SW 1271 (cell line): ENCODE measurements at places on chromosomes 3 and 15.

GRCh38 chr15:35290301-35290721 lies 205.2 kb upstream of the NANOGP8 start:
- no peak for DNase-seq

DNA sequence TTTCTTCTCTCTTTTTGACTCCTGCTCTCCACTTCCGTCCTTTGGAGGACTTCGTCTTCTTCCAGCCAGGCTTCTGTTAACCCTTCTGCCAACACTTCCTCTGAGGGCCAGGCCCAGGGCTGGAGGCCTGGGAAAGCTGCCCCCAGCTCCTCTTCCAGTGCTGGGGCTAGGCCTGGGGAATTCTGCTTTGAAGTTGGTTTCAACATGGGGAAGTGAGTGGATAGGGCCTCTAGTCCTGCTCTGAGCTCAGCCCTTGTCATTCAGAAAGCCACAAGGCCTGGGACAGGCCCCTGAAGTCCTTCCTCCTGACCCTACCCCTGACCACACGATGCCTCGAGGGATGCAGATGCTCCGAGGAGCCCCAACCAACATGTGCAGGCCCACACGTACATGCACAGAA lies 53.9 kb upstream of the HERC1 start:
- no peak for DNase-seq

GRCh38 chr3:119541547-119541946 lies 17.9 kb downstream of the CD80 start:
- DNase-seq = no peak

DNA sequence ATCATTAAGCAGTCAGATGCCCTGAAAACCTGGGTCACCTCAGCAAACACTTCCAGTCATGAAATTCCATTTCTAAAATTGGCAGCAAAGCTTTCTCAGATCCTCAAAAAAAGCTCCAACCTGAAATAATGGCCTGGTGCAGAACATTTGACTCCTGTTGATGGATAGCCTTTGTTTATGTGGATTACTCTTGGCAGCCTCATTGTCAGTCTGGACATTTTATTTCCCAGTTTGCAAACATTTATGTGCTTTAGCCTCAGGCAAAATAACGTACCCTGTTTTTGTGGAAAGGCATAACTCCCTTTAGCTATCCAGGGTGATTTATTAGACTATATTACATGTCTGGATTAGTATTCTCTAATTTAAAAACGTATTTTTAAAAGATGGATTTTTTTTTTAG lies 53.9 kb downstream of the PXYLP1 start:
- DNase-seq = no peak

DNA sequence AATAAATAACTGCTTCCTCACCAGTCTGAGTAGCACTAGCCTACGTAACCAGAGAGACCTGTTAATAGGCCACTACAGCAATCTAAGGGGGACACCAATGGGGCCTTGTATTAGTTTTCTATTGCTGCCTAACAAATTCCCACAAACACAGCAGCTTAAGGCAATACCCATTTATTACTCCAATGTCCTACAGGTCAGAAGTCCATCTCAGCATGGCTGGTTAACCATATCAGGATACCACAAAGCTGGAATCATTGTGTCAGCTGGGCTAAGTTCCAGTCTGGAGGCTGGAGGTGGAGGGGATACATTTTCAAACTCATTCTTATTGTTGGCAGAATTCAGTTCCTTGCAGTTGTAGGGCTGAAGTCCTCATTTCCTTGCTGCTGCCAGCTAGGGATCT lies 331.9 kb downstream of the ULK4 start:
- DNase-seq = no peak

- no peak for DNase-seq
Measured at GRCh38 chr15:51667478-51667877, 13.8 kb upstream of the SCG3 start.

DNA sequence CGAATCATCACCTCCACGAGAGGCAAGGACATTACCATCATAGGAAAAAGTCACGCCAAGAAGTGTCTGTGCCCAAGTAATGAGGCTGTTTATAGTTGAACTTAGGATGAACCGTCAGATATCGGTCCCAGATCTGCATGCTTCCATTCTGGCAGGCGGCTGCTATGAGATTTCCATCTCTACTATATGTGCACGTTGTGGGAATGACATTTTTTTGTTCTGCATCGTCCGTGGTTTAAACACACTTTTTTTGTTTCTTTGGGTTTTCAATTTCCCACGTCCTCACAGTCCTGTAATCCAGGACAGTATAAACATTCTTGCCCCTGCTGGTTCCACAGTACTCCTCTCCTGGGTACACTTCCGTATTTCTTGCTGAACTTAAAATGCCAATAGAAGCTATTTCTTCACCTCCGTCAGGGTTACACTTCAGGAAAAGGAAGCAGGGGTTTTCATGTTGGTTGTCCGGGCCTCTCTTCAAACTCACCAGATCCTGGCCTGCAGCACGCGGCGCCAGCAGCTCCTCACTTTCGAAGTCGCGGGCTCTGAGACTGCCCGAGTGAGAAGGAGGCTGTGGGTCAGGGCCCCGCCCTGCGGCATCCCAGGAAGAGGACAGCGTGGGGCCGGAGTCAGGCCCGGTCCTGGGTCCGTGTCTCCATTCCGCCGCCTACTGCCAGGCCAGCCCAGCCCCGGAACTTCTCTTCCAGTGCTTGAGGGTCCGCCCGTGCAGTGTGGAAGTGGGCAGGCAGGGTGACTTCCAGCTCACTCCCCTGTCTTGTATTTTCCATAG lies 9.8 kb upstream of the TM4SF4 start:
- DNase-seq = no peak

DNA sequence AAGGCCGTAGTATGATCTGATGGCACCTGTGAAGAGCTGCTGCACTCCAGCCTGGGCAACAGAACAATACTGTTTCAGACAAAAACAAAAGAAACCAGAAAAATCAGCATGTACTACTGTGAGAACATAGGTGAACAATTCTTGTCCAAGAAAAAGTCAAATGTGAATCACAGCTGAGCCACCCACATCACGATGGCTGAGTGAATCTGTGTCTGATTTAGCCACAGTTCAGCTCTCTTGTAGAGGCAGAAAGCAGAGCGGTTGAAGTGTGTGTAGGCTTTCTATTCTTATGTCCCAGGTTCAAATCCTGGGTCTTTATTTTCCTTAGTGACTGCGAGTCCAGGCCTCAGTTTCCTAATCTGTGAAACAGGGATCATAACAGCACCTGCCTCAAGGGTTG lies 4.4 kb upstream of the FURIN start:
- DNase-seq = no peak

DNA sequence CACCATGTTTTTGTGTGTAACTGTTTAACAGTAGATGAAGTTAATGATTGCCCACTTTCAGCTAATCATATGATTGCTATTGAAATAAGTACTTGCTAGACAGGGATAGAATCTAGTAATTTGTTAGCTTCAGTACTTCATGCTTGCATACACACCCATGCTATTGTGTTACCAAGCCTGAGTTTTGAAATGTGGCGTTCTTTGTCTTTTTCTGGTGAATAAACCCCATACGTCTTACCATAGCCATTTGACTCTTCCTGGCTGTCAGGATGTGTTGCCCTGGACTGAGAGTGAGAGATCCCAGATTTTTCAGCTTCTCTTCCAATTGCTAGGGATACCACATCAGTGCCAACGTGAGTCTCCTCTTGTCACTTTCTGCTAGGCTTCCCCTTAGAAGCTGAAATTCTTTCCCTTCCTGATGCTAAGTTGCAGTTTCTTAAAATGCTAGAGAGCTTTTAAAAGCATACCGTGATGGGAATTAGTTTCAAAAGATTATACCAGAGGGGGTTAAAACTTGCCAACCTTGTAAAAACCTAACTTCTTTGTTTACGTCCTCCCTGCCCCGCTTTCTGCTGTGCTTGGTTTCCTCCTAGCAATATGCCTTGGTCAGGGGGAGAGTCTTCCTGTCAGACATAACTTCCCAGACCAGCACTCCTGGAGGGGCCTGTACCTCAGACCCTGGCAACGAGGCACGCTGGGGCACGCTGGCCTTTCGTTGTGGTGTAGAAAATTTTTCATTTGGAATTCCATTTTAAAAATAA lies 62.9 kb upstream of the ULK4 start:
- DNase-seq = no peak

DNA sequence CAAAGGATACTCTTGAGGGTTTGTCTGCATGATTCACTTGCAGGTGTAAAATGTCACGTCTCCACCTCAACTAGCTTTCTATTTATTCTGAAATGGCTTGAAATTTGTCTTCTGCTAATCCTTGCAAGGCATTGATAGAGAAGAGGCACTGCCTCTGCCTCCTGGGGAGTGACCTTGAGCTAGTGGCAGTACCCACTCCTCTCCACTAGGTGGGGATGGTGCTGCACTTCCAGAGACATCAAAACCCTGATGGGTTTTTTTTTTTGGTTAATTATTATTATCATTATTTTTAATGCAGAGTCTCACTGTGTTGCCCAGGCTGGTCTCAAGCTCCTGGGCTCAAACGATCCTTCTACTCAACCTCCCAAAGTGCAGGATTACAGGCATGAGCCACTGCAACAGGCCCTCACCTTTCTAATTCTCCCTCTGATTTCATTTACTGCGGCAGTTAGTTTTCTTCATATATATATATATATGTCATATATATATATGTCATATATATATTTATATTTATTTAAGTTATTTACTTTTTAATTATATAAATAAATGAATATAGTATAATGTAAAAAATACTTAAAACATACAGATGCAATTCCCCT lies 117.6 kb upstream of the EIF1B start:
- no peak for DNase-seq

- no peak for DNase-seq
Measured at GRCh38 chr3:192249516-192249915, 477.8 kb downstream of the FGF12 start.

- no peak for DNase-seq
Measured at GRCh38 chr3:109059264-109059663, 58.7 kb downstream of the MORC1 start.

- no peak for DNase-seq
Measured at GRCh38 chr15:71612397-71612722, 198.0 kb upstream of the NR2E3 start.

- no peak for DNase-seq
Measured at GRCh38 chr3:169827712-169828111, 15.0 kb upstream of the LRRC34 start.

GRCh38 chr3:141086188-141086587 lies 35.0 kb downstream of the SPSB4 start:
- no peak for DNase-seq

GRCh38 chr3:110903771-110904519 lies 167.7 kb upstream of the NECTIN3 start:
- DNase-seq = no peak

- no peak for DNase-seq
Measured at GRCh38 chr3:15520185-15520584, 1.3 kb downstream of the COLQ start.

DNA sequence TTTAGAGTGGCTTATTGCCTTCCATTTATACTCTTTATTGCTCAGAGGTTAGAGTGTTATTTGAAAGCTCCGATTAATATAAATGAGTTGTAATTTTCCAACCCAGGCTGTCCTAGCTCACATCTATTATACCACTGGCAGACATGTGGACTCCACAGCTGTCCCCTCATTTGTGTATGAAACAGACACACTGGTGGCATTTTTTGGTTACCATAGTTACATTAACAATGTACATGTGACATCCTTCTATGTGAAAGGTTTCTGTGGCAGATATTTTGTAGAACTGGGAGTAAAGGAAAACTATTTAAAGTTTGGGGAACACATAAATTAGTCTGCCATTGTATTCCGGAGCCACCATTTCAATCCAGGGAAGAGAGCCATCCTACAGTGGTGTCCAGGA lies 5.3 kb downstream of the LRRN1 start:
- no peak for DNase-seq

GRCh38 chr3:25033407-25034029 lies 394.5 kb upstream of the RARB start:
- DNase-seq = peak; percentile 38
